Psoas muscle (tissue), 8 donors: ENCODE measurements at places on chromosomes 13 and 19. TPM values are rescaled to one million over a fixed set of nuclear protein-coding genes. Genes with fewer than 3 reads are reported as not detected.
A peak's percentile ranks its signal among the peaks of the same experiment; 100 is the strongest.

- peak; percentile 97 for DNase-seq
Observed at GRCh38 chr19:57435062-57435978, at the start of gene ZNF749. TSS of gene ZNF749 (plus strand) at chr19:57435325. CDS start at chr19:57435579, 254 bp downstream.

The N4BP2L2 gene
- polyA plus RNA-seq: 48.5 TPM

The OR10H1 gene
- not detected for polyA plus RNA-seq

GRCh38 chr19:17079710-17080439 lies 4.3 kb downstream of the MYO9B start:
- peak; percentile 86 for DNase-seq

DNA sequence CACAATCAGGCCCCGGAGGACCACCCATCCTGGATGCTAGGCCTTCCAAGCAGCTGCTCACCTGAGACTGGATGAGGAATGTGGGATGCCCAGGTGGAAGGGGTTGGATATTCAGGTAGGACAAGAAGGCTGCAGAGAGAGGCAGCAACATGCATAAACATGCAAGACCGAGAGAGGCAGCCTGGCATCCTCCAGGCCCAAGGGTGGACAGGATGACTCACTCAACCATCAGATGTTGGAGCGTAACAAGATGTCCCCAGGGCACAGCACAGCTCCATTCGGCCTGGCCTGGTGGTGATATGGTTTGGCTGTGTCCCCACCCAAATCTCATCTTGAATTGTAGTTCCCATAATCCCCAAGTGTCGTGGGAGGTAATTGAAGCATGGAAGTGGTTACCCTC lies 10.0 kb upstream of the CABP5 start:
- no peak for DNase-seq

DNA sequence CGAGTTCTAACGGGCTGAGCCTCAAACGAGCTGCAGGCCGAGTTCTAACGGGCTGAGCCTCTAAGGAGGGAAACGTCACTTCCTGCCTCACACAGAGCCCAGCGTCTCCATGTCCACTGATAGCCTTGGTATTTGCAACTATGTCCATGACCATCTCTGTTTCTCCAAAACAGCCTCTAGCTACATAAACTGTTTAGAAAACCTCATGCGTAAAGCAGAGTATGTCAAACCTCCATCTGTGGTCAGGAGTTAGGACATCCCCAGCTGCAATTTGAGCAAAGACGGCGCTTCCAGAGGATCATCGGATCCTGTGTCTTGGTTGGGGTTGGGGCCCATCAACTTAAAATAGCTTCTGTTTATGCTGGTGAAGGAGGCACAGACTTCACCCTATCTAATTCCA lies 20.8 kb downstream of the RASA3 start:
- peak; percentile 38 for DNase-seq
